ENCODE measurements at places on chromosomes 12 and 14.

DNA sequence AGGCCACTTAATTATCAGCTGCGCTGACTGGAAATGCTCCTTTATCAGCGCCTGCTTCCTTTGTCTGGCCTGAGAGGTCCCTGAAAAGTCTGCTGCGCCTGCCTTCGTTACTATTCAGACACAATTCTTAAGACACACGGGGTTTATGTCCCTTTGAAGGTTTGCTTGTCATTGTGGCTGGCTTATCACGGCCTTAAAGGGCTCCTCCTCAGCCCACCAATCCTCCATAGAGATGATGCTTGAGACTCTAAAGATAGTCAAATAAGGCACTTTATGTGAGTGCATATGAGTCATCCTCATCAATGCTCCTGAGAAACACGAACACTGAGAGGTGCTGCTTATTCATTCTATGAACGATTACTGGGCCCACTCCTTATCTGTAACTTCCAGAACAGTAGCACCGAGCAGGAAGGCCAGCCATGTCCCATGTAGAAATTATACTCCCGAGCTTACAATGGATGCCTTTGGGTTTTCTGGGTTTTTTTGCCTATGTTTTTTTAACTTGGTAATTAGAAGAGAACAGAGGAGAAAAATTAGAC lies 1268.2 kb upstream of the TMEM132C start:
- no peak for DNase-seq

- DNase-seq = no peak
Measured at GRCh38 chr14:34693228-34693939, 21.0 kb downstream of the CFL2 start.

GRCh38 chr12:123033392-123034021 lies 53.0 kb downstream of the ARL6IP4 start:
- no peak for DNase-seq

DNA sequence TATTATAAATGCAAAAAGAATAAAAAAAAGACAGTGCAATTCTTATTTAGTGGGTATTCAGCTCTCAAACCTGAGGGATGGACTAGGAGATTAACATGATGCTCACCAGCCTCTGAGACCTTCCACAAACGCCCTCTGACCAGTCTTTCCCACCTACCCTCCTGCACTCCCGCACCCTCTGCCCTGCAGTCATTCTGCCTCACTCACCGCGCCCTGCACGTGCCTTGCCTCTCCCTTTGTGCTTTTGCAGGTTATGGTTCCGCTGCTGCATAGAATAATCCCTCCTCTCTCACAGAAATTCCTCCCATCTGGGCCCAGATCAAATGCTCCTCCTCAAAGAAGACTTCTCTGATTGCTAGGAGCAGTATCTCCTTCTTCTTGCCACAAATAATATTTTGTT lies 28.5 kb upstream of the TMCC3 start:
- no peak for DNase-seq

DNA sequence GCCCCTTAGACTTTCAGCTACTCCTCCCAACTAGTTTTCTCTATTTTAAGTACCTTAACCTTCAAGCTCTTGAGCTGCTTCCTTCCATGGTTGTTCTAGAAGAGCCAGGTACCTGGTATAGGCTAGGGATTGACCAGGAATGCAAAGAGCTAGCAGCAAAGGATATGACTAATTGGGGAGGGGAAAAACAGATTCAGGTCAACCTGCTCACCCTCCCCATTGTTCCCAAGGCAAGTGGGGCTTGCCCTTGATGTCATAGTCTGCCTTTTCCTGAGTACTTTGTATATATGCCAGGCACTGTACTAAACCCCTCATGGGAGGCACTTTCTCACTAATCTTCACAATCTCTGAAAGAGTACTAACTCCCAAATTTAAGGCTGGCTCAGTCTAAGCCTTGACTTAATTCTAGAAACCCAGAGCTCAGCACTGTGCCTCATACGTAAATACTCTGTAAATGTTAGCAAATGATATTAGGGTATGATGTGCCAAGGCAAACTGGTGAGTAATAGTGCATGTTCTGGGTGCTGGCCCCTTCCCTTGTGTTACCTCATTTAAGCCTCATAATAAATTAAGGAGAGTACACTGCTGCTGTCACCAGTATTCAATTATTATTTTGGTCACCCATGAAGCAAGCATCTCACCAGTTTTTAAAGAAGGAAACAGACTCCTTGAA lies 42.2 kb downstream of the SUDS3 start:
- no peak for DNase-seq

GRCh38 chr14:74155749-74156148 lies 71.0 kb downstream of the LIN52 start:
- DNase-seq = no peak

- DNase-seq = no peak
Measured at GRCh38 chr12:91774434-91774921, 371.2 kb downstream of the BTG1 start.

DNA sequence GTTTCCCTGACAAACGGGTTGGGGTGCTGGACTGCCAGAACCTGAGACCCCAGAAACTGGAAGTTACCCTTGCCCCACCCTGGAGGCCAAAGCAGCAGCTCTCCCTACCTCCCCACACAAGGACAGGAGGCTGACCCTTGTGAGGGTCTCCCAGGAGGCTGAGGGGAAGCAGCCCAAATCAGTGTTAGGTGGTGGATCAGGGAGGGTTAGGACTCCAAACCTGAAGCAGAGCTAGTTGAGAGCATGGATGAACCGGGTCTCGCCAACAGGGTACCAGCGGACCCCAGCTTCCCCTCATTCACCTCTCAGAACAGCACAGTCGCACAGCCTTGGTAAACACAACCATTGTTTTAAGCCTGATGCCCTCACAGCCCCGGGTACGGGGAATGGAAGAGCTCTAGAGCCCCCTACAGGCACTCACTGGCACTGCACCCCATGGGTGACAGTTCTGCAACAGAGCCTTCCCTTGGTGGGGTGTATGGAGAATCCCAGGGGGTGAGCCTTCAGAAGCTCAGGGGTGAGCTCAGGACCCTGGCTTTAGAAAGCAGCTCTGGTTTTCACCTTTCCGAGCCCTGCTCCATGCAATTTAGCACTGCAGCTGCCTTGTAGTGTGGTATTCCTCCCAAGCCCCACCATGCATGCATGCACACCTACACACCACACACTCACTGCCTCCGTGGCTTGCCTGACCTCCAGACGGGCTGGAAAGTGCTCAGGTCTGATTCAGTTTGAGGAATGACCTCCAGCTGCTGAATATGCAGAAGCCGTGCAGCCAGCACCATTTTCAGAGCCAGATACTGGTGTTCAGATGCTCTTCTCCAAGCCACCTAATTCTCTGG lies 11.2 kb downstream of the ESRRB start:
- DNase-seq = peak; percentile 41

DNA sequence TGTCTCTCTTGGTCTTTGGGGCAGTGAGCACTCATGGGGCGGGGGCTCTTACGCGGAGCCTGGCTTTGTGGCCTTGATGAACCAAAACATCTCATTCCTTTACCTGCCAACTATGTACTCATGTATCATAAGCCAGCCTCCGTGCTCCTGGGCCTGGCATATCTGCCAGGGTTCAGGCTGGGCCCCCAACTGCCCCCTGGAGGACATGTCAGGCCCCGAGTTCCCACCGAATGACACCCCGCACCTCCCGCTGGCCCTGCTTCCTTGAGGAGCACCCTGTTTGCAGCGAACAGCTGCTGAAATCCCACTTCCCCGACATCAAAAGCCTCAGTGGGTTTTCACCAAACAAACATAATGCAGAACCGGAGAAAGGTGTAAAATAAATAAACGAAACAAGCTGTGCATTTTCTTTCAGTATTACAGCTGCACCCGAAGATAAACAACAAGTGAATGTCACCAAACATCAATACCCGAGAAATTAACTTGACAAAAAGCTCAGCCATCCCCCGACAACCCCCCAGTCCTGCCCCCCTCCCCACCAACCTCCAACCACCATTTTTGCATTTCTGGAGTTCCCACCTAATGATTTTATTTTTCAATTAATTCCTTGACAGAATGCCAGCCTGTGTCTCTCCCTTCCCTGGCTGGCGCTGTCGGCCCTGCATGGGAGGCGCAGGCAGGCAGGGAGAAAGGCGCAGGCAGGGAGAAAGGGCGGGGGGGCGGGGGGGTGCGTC lies 139.2 kb downstream of the RBM19 start:
- DNase-seq = no peak

DNA sequence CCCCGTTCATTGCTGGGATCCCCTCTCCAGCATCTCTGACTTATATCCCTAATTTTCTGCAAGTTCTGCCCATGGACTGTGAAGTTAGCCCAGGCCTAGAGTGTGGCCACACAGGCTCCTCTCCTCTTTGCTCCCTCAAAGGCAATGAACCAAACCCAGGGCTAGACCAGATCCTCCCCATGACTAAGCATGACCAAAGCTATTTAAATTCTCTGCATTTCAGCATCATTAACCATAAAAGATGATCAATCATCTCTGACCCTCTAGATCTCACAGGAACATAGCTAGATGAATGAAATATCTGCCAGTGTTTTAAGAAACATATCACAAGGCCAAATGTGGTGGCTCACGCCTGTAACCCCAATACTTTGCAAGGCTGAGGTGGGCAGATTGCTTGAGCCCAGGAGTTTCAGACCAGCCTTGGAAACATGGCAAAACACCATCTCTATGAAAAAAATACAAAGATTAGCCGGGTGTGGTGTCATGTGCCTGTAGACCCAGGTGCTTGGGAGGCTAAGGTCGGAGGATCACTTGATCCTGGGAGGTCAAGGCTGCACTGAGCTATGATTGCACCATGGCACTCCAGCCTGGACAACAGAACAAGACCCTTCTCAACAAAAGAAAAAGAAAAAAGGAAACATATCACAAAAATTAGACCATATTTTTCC lies 2.2 kb upstream of the KRT3 start:
- no peak for DNase-seq

DNA sequence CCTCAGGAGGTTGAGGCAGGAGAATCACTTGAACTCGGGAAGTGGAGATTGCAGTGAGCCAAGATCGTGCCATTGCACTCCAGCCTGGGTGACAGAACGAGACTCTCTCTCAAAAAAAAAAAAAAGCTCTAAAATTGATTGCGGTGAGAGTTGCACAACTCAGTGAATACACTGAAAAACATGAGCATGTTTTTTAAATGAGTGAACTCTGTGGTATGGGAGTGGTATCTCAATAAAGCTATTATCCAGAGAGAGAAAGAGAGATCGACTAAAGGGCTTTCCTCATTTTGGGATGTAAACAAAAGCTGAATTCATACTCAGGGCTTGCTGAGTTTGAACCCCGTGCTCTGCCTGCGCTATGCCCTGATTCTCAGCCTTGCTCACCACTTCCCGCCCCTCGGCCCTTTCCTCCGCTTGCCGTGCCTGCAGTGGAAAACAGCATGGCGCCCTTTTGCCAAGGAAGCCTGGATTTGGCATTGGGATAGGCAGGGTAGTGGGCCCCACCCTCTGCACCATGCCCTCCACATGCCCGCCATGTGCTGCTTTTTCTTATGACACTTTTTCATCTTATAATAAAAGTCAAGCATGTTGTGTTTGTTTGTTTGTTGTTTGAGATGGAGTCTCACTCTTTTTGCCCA lies 102.5 kb downstream of the LGMN start:
- no peak for DNase-seq

DNA sequence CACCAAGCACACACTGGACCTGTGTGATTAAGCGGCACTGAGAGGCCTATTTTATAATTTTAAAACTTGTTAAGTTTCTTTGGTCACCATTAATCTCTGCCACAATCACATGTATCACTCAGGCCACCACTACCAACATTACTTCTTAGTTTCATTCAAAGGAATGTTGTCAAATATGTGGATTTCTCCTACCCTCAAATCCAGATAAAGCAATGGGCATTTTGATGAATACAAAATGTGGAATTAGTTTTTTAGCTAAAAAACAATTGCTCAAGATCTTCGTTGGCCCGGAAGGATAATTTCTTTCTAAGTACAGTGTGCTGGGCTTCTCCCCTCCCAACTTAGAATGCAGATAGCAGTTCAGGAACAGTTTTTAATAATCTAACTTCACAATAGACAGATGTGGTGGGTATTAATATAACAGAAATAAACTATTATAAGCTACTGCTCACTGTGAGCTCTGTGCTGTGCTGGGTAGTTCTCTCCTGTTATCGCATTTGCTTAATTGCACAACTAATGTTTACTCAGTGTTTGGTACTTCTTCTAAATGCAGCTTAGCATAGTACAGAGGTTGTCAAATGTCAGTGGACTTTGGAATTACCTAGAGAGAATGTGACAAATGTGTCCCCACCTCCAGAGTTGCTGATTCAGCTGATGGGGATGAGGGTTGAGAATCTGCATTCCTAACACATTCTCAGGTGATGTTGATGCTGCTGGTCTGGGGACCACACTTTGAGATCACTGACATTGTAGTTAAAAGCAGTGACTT lies 266.7 kb upstream of the AMIGO2 start:
- no peak for DNase-seq

DNA sequence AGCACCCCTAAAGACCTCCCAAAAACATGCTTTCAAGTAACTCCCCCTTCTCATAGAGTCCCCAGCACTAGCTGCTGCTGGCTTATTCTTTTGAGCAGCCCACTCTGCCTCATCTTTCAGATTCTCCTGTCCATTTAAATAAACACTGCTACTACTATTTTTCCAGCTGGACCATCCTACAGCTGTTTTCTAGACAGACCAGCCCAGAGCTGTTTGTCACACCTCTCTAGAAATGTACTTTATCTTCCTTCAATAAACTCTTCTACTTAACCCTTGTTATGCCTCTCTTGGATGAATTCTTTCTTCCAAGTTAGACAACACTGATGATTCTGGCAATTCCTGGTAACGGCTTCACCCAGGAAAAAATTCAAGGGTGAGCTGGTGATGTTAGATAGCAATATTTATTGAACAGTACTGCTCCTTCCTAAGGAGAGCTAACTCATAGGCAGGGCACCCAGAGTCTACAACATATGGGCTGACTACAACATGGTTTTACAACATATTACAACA lies 995.7 kb downstream of the LRFN5 start:
- DNase-seq = no peak

GRCh38 chr14:104655128-104655848 lies 34.1 kb upstream of the INF2 start:
- no peak for DNase-seq

DNA sequence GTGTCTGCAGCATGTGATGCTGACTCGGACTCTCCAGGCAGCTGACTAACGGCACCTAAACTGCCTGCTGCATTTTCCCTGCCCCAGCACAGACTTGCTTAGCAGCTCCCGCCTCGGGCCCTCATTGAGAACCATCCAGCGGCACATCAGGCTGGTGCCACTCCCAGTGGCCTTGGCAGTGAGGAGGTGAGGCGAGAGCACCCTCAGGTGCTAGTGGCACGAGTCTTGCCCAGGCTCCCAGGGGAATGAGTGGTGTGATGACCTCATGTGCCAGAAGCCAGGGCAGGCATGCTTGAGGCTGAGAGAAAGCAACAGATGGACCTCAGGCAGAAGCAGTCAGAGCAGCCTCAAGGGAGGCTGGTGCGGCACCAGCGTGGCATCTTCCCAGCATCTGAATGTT lies 60.2 kb downstream of the PRKCH start:
- no peak for DNase-seq

DNA sequence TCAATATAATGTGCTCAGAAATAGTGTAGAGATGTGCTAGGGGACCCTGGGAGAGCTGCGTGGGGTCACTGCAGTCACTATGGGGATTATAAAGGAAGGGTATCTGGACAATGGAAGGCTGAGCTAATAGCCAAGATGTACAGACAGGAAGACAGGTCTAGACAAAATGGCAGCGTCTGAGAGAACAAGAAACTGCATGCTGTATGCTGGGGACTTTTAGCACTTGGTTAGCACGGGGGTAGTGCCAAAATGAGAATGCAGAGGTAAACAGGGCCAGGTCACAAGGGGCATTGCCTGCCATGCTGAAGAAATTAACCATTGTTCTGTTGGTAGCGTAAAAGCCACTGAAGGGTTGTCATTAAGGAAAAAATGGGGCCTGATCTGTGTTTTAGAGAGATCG lies 308.2 kb downstream of the EMP1 start:
- DNase-seq = no peak

GRCh38 chr12:93166541-93167307 lies 211.0 kb upstream of the NUDT4 start:
- no peak for DNase-seq
